ENCODE measurements at places on chromosomes 13 and 19. TPM values are rescaled to one million over a fixed set of nuclear protein-coding genes. Genes with fewer than 3 reads are reported as not detected.

PABPC3 gene
- 0.15 TPM for total RNA-seq

STOML3 gene
- total RNA-seq = not detected

- H3K27me3 ChIP-seq = no peaks in the 10 kb centered on the region
- no peak overlapping the region for H3K4me3 ChIP-seq
- H3K4me1 ChIP-seq = no peaks in the 10 kb centered on the region
Observed at GRCh38 chr19:50311723-50312635, 17.2 kb downstream of the KCNC3 start.

DNA sequence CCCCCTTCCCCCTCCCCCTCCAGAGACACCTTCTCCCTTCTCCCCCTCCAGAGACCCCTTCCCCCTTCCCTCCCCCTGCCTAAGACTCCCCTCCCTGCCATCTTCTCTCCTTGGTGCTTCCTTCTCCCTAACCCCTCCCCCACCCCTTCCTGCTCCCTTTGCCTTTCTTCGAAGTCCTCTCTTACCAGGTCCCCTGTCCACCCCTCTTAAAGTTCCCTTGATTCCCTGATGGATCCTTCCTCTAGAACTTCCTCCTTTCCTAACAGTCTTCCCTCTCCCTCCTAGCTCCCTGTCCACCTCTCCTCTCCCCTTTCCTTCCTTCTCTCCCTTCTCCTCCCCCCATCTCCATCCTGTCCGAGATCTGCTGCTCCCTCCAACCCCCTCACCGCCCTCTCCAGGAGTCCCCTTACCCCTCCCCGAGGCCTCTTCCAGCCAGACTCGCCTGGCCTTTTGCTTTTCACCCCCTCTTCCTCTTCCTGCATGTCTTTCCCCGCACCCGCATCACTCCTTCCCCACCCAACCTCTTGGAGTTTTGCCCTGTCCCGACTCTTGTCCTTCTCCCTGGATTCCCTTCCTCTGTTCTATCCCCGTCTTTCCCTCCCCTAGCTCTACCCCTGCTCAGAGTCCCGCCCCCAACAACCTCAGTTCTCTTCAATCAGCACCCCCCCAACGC lies 3.1 kb downstream of the TNFSF9 start:
- H3K4me1 ChIP-seq = no peaks in the 10 kb centered on the region
- peak; percentile 36 for DNase-seq
- no peak overlapping the region for H3K27ac ChIP-seq

DNA sequence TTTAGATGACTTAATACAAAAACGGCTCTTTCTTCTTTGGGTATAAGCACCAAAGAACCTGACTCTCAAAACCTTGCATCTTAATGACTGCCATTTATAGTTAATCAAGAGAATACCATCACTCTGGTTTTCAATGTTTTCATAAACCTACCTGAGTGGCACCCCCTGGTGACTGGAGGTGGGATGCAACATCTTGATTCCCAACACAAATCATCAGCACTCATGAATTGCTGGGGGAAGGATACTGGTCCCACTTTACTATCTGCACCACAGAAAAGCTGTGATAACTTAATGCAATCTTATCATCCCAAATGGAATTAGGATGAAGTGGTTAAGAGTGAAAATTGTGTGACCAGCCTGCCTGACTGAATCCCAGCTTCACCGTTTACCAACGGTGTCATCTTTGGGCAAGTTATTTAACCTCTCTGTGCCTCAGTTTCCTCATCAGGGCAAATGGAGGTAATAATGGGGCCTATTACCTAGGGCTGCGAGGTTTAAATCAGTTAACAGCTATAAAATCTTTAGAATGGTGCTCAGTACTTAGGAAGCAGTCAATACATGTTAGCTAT lies 366.4 kb downstream of the KLF12 start:
- DNase-seq = no peak
- no peaks in the 10 kb centered on the region for H3K36me3 ChIP-seq
- H3K27me3 ChIP-seq = no peaks in the 10 kb centered on the region
- peak overlapping the region; percentile 54 for H3K27ac ChIP-seq

DNA sequence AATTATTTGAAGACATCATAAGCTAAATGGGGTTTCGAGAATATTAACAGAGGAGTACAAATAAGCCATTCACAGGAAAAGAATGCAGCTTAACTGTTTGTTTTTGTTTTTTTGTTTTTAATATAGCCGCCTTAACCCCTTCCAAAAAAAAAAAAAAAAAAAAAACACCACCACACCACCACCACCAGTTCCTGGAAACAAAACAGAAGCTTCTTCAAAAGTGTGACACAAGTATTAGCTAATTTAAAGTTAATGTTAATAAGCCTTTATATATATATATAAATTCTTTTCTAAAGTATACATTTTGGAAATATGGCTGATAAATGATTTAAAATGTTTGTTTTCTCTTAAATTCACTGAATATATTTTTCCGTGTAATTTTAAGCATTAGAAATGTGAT lies 1.4 kb downstream of the RAP2A start:
- no peak for DNase-seq
- H3K4me1 ChIP-seq = peaks cover 8% of the 10 kb centered on the region
- H3K4me3 ChIP-seq = peak overlapping the region; percentile 96
- no peaks in the 10 kb centered on the region for H3K27me3 ChIP-seq
- H3K36me3 ChIP-seq = no peaks in the 10 kb centered on the region
- H3K27ac ChIP-seq = no peak overlapping the region

DNA sequence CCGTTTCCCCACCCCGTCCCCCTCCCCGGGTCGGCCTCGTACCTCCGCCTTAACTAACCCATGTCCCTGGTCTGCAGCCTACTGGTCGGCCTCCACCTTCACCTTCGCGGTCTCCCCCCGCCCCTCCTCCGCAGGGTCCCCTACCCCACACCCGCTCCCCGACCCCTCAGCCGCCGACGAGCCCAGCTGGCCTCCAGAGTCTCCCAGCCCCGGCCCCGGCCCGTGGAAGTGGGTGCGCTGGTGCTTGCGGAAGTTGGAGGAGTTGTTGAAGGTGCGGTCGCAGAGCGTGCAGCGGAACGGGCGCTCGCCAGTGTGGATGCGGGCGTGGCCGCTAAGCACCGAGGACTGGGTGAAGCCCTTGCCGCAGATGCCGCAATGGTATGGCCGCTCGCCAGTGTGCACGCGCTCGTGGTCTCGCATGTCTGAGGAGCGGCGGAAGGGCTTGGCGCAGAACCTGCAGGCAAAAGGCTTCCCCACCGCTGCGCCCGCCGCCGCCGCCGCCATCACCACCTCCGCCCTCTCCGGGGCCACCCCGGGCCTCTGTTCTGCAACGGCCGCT lies 2.6 kb downstream of the ZNF784 start:
- H3K27me3 ChIP-seq = no peaks in the 10 kb centered on the region
- H3K4me3 ChIP-seq = no peak overlapping the region
- H3K27ac ChIP-seq = no peak overlapping the region
- no peaks in the 10 kb centered on the region for H3K4me1 ChIP-seq

DMKN gene
- 27.1 TPM for total RNA-seq

- no peaks in the 10 kb centered on the region for H3K27me3 ChIP-seq
- H3K36me3 ChIP-seq = no peaks in the 10 kb centered on the region
- no peak overlapping the region for H3K27ac ChIP-seq
- H3K4me1 ChIP-seq = no peaks in the 10 kb centered on the region
- no peak for DNase-seq
Observed at GRCh38 chr13:106683179-106683578, 115.2 kb upstream of the ARGLU1 start.

LILRB3 gene
- total RNA-seq = 26.7 TPM

GRCh38 chr19:4182084-4182810 lies at the start of the genes ANKRD24 and SIRT6:
Gene ANKRD24 (plus strand): TSS chr19:4182689. CDS start chr19:4186426, 3,737 bp downstream.
Gene SIRT6 (minus strand): TSS chr19:4182563. CDS start chr19:4182539, 24 bp downstream.
- H3K27me3 ChIP-seq = no peaks in the 10 kb centered on the region
- H3K4me1 ChIP-seq = no peaks in the 10 kb centered on the region
- no peaks in the 10 kb centered on the region for H3K36me3 ChIP-seq

- H3K27me3 ChIP-seq = no peaks in the 10 kb centered on the region
- no peak overlapping the region for H3K4me3 ChIP-seq
- no peaks in the 10 kb centered on the region for H3K36me3 ChIP-seq
- DNase-seq = no peak
Observed at GRCh38 chr13:84864341-84864740, 934.9 kb downstream of the SLITRK6 start.

GRCh38 chr19:1935484-1936208 lies 5.3 kb upstream of the CSNK1G2 start:
- no peaks in the 10 kb centered on the region for H3K4me1 ChIP-seq
- no peak overlapping the region for H3K4me3 ChIP-seq
- peak; percentile 66 for DNase-seq
- no peak overlapping the region for H3K27ac ChIP-seq

- H3K27ac ChIP-seq = no peak overlapping the region
- no peaks in the 10 kb centered on the region for H3K4me1 ChIP-seq
- no peak overlapping the region for H3K4me3 ChIP-seq
- no peaks in the 10 kb centered on the region for H3K27me3 ChIP-seq
Observed at GRCh38 chr13:111397202-111397880, 76.9 kb downstream of the TEX29 start.

NLRP5 gene
- total RNA-seq = not detected

GRCh38 chr19:15303105-15303780 lies 29.1 kb downstream of the BRD4 start:
- H3K4me3 ChIP-seq = no peak overlapping the region
- no peaks in the 10 kb centered on the region for H3K4me1 ChIP-seq
- no peak overlapping the region for H3K27ac ChIP-seq
- H3K36me3 ChIP-seq = no peaks in the 10 kb centered on the region

DNA sequence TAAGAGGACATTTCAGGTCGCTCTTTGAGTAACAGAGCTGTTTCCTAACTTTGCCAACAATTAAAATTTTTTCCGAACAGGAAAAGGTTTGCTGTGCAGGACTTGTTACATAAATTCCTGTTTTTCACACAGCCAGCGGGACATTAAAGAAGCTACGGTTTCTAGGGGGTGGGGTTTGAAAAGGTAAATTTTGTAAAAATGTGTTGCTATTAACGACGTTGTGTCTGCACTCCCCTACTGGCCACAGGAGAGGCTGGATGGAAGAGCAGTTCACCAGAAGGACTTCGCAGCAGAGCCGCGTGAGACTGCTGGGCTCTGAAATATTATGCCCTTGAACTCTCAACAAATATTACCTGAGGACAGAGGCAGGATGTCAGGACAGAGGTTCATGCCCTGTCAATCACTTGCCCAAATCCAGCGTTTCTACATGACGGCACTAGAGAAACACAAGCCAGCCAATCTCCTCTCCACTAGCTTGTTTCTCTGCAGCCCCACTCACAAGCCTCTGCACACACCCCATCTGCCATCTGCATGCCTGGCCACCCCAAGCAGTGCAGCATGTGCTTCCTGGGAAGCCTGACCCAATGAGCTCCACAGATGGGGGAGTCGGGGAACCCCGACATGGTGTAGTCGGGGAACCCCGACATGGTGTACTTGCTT lies 102.0 kb downstream of the FOXO1 start:
- no peaks in the 10 kb centered on the region for H3K27me3 ChIP-seq
- no peak for DNase-seq
- H3K36me3 ChIP-seq = no peaks in the 10 kb centered on the region
- H3K4me3 ChIP-seq = no peak overlapping the region

SULT2A1 gene
- not detected for total RNA-seq

KCNK6 gene
- 18.7 TPM for total RNA-seq

GRCh38 chr19:44657211-44657921 lies 13.7 kb downstream of the PVR start:
- DNase-seq = peak; percentile 89
- no peaks in the 10 kb centered on the region for H3K4me1 ChIP-seq
- H3K27ac ChIP-seq = no peak overlapping the region
- no peaks in the 10 kb centered on the region for H3K27me3 ChIP-seq

- no peak overlapping the region for H3K27ac ChIP-seq
- H3K4me1 ChIP-seq = no peaks in the 10 kb centered on the region
- no peaks in the 10 kb centered on the region for H3K36me3 ChIP-seq
- no peak for DNase-seq
- no peaks in the 10 kb centered on the region for H3K27me3 ChIP-seq
- no peak overlapping the region for H3K4me3 ChIP-seq
Observed at GRCh38 chr13:47206111-47206510, 309.3 kb upstream of the HTR2A start.

DNA sequence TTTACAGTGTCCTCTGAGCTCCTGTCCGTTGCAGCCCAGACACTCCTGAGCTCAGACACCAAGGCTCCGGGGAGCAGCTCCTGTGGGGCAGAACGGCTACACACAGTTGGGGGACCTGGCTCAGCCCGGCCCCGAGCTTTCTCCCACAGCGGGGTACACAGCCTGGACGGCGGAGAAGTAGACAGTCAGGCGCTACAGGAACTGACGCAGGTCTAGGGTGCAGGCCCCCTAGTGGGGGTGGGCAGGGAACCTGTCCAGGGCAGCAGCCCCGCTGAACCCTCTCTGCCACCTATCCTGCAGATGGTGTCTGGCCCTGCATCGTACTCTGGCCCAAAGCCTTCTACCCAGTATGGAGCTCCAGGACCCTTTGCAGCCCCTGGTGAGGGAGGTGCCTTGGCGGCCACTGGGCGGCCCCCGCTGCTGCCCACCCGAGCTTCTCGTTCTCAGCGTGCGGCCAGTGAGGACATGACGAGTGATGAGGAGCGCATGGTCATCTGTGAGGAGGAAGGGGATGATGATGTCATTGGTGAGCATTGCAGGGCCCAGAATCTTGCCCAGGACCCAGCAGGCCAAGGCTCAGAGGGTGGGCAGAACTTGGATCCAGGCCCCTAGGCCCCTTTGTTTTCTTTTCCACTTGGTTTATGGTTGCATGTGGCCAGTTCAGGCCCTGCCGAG lies 12.9 kb upstream of the PRR19 start:
- H3K27me3 ChIP-seq = no peaks in the 10 kb centered on the region
- peaks cover 3% of the 10 kb centered on the region for H3K4me1 ChIP-seq
- H3K4me3 ChIP-seq = no peak overlapping the region
- H3K36me3 ChIP-seq = no peaks in the 10 kb centered on the region
- no peak overlapping the region for H3K27ac ChIP-seq

PTPRH gene
- total RNA-seq = 1.9 TPM

GRCh38 chr19:6322284-6322683 lies 11.1 kb downstream of the ACER1 start:
- no peak overlapping the region for H3K27ac ChIP-seq
- H3K4me1 ChIP-seq = no peaks in the 10 kb centered on the region
- no peaks in the 10 kb centered on the region for H3K36me3 ChIP-seq
- H3K4me3 ChIP-seq = no peak overlapping the region

SIGLECL1 gene
- total RNA-seq = not detected

DNA sequence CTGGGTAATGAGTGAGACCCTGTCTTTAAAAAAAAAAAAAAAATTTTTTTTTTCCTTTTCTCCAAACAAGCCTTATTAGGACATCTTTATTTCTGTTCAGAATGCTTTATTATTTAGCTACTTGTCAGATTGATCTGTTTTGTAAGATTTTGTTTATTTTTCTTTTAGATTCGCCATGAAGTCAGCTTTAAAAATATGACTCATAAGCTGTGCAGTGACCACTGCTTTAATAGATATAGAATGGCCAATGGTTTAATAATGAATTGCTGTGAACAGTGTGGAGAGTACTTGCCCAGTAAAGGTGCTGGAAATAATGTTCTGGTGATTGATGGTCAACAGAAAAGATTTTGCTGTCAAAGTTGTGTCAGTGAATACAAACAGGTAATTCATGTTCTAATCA lies 47.7 kb downstream of the ZMYM2 start:
- no peaks in the 10 kb centered on the region for H3K27me3 ChIP-seq
- H3K36me3 ChIP-seq = peaks cover 4% of the 10 kb centered on the region
- H3K27ac ChIP-seq = no peak overlapping the region
- H3K4me3 ChIP-seq = no peak overlapping the region
- no peaks in the 10 kb centered on the region for H3K4me1 ChIP-seq
- DNase-seq = no peak
